ENCODE measurements at places on chromosomes 5 and 9.

GRCh38 chr9:18346745-18347144, 127.2 kb upstream of the ADAMTSL1 start:
- DNase-seq, result no peak

GRCh38 chr5:14435481-14435880, 146.1 kb upstream of the OTULINL start:
- no peak for DNase-seq

DNA sequence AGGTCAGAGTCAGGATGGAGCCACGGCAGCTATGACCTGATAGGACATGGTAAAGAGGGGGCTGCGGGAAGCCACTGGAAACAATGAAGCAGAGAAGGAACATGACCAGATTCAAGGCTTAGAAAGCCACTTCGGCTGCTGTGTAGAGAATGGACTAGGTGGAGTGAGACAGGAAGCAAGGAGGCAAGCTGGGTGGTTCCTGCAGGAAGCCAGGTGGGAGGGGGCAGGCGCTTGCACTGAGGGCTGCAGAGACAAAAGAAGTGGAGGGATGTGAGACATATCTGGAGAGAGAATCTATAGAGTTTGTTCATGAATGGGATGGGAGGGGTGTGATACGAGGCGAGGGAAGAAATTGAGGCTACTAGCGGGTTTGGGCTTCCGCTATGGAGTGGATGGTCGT, 19.0 kb upstream of the N4BP3 start:
- no peak for DNase-seq

DNA sequence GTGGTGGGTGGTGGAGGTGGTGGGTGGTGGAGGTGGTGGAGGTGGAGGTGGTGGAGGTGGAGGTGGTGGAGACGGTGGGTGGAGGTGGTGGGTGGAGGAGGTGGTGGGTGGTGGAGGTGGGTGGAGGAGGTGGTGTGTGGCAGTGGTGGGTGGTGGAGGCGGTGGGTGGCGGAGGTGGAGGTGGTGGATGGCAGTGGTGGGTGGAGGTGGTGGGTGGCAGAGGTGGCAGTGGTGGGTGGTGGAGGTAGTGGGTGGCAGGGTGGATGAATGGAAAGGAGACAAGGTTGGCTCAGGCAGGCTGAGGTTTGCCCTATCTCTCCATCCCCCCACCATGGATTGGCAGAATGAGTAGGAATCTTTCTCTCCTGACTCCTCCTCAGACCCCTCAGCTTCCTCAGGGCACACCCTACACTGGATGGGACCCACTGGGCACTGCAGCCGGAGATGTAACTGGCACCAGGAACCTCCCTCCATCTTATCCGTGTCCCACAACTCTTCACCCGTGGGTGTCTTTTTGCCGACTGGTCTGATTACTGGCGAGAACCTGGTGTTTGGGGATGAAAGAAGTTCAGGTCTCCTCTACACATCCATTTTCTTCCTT, 166.3 kb downstream of the C9orf50 start:
- no peak for DNase-seq

DNA sequence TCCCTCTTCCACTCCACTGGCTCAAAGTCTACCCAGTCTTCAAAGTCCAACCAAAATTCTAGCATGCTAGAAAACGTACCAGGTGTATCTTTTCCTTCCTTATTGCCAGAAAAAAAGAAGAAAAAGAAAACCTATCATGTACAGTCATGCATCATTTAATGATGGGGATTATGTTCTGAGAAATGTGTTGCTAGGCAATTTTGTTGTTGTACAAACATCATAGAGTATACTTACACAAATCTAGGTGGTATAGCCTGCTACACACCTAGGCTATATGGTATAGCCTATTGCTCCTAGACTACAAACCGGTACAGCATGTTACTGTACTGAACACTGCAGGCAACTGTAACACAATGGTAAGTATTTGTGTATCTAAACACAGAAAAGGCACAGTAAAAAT, 104.8 kb downstream of the SREK1 start:
- no peak for DNase-seq
